Fibroblast of skin of scalp (primary cell): ENCODE measurements at places on chromosomes 3 and 15.
A peak's percentile ranks its signal among the peaks of the same experiment; 100 is the strongest.

GRCh38 chr3:95154766-95155165, 1091.9 kb downstream of the NSUN3 start:
- DNase-seq, result peak; percentile 24

DNA sequence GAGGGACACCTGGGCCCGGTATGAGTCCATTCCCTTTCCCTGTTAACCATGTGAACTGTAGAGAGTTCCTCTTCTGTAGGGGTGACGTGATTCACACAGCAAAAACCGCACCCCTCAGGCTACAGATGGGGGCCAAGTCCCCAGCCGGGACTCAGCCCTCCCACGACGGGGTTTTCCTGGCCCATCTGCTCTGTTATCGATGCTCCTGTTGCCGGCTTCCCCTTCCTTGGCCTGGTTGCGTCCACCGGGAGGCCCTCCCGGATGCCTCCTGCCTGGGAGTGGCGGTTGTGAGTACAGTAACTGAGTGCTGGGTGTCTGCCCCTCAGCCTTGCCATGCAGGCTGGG, 817 bp upstream of the PLXNA1 start:
- DNase-seq, result no peak

- no peak for DNase-seq
Measured at GRCh38 chr3:115186351-115187148, 39.5 kb upstream of the ZBTB20 start.

DNA sequence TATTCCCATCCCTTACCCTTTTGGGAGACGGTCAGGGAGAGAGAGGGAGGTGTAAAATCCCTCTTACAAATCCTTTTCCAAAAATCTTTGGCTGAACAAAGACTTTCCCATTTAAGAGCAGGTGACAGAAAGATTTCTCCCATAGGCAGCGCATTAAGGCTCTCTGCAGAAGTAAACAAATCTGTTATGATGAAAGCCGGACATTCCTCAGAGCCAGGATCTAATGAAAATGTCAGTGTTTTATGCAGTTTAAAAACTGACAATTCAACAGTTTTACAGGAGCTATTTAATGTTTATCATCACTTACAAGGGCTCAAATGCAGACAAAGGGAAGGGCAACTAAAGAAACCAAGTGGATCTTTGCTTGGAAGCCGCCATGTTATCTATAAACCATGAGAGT, 108.3 kb upstream of the WNT5A start:
- no peak for DNase-seq

DNA sequence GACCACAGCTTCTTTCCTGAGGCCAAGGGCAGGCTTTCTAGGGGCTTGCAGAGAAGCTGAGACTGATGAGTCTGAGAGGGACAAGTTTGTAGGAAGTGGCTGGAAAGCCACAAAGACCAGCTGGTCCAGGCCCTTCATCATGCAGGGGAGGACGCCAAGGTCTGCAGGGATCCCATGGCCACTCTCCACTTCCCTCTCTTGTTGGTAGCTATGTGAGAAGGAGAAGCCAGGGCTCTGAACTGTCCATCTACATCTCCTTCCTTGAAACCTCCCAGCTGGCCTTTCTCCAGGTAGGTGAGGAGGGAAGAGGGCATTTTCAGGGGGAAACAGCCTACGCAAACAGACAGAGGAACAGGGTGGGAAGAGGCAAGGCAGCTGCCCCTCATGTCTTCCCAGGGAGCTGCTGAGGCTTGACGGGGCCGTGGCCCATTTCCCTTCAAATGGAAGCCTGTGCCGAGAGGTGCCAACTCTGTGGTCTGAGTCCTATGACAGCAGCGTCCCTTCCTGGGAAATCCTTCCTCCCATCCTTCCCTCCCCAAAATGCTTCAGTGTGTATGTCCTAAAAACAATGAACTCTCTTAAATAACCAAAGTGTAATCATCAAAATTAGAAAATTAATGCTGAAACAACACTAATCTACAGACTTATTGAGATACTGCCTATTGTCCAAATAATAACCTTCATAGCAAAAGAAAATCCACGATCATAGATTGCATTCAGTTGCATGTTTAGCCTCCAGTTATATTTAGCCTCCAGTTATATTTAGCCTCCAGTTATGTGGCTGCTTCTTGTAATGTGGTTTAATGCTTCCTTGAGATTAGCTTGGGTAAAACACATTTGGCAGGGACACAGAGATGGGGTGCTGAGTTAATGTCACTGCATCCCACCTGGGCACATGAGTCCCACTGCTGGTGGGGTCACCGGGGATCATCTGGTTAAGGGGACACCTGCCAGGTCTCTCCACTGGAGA, 36.0 kb downstream of the GNB5 start:
- no peak for DNase-seq
